CD4-positive, alpha-beta T cell treated with Interleukin-2 at 100 ng/mL for 4 hours (primary cell): ENCODE measurements at places on chromosomes 7 and 10.

DNA sequence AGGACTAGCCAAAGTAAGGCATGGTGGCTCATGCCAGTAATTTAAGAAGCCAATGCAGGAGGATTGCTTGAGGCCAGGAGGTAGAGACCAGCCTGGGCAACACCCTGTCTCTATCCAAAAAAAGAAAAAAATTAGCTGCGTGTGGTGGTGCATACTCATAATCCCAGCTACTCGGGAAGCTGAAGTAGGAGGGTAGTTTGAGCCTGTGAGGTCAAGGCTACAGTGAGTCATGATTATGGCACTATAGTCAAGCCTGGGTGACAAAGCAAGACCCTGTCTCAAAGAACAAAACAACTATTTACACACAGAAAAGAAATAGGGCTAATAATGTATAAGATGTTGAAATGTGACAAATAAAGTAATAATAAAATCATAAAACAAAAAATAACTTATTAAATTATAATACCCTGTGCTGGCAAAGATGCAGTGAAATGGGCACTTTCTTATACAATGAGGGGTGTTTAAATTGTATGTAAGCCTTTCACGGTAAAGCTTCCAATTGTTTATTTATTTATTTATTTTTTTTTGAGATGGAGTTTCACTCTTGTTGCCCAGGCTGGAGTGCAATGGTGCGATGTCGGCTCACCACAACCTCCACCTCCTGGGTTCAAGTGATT, 175.2 kb downstream of the TPST1 start:
- DNase-seq: no peak

- no peak for DNase-seq
These were observed 370.3 kb upstream of the NFE2L3 start for GRCh38 chr7:25781704-25782103.

- DNase-seq: no peak
These were observed 9.1 kb downstream of the LAMB1 start for GRCh38 chr7:107993891-107994291.

GRCh38 chr10:70032667-70033289, 19.9 kb upstream of the MACROH2A2 start:
- no peak for DNase-seq

GRCh38 chr7:107384025-107384424, 85.8 kb upstream of the GPR22 start:
- no peak for DNase-seq

DNA sequence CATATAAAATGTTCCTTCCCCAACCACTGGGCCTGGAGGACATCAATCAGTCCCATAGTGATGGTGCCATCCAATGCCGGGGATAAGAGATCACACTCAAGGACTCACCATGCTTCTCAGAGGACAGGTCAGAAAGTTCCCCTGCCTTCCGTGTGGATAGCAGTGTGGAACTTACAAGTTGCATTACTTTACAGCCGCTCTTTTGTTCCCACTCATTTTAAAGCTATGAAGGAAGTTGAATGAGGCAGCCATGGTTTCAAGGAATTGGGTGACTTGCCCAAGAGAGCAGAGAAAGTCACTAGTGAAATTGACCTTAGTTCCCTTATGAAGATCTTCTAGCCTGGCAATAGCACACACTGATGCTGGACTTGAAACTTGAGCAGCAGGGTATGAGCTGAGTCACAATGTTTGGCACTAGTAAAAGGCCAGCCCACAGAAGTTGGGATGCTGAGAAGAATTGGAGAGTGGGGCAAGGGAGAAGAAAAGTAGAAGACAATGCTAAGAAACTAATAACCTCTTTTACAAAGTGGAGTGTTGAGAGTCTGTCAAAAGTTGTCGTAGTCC, 78.7 kb downstream of the CXCL12 start:
- DNase-seq: no peak

GRCh38 chr7:43585562-43585961, 2.7 kb downstream of the STK17A start:
- peak; percentile 37 for DNase-seq

GRCh38 chr10:60870803-60871202, 73.2 kb downstream of the RHOBTB1 start:
- no peak for DNase-seq

GRCh38 chr7:134660242-134660785, 13.7 kb downstream of the BPGM start:
- DNase-seq: no peak

- DNase-seq: no peak
These were observed 7.7 kb upstream of the ZNF783 start for GRCh38 chr7:149254181-149254858.

GRCh38 chr10:77374189-77374656, 263.4 kb downstream of the KCNMA1 start:
- DNase-seq: no peak

DNA sequence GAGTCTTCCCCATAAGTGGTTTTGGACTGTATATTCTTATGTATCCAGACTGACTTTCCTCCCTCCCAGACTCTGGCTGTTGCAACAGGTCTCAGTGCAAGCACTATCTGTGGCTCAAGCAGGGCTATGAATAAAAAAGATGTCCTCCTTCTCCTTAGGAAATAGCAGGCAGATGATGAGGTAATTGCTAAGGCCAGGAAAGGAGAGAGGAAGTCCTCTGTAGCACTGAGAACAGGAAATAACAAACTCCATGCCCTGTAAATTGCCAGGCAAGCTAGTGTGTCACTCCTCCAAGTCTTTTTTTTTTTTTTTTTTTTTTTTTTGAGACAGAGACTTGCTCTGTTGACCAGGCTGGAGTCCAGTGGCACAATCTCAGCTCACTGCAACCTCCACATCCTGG, 900.1 kb downstream of the TYW1 start:
- DNase-seq: no peak

DNA sequence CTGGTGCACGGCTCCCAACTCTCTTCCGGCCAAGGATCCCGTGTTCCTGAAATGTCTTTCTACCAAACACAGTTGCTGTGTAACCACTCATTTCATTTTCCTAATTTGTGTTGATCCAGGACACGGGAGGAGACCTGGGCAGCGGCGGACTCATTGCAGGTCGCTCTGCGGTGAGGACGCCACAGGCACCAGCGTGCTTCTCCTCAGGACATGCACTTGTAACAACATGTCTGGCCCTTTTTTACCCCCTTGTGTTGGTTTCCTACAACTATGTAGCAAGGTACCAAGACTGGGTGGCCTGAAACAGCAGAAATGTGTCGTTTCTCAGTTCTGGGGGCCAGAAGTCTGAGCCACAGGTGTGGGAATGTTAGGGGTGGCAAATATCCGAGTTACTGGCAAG, 18.2 kb downstream of the CALML5 start:
- no peak for DNase-seq

- DNase-seq: no peak
These were observed 14.2 kb downstream of the UCMA start for GRCh38 chr10:13219685-13220670.

- DNase-seq: no peak
These were observed 61.4 kb downstream of the BBS9 start for GRCh38 chr7:33190688-33191304.

- DNase-seq: no peak
These were observed 2.3 kb downstream of the PAX2 start for GRCh38 chr10:100747456-100748230.

DNA sequence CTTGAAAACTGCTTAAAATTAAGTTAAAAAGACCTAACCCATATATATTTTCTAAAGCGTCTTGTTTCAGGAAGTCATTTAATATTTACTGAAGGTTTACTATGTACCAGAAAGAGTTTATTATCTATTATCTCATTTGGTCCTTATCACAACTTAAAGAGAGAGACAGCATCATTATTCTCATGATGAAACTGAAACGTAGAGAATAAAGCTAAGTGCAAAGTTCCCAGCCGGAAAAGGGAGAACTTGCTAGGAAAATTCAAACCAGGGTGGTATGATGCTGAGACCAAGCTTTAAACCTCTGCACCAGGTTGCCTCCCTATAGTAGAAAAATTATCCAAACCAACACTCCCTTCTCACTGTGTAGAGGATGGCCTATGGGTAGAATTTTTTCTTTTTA, 207.7 kb upstream of the BMPER start:
- no peak for DNase-seq

DNA sequence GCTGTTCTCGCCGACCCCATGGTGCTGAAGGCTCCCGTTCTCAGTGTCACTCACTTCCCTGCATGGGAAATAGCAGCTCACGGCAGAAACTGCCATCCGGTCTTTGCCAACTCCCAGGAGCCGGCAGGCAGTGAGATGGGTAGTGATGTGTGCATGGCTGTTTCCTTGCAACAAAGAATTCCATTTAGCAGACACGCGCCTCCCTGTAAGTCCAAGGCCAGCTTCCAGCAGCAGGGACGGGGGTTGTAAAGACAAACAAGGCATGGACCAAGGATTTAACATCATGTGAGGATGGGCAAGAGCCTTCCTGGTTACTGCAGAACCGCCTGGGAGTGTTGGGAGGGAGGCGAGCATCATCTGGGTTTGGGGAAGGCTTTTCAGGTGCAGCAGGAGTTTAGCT, 273.1 kb downstream of the GLRX3 start:
- no peak for DNase-seq

DNA sequence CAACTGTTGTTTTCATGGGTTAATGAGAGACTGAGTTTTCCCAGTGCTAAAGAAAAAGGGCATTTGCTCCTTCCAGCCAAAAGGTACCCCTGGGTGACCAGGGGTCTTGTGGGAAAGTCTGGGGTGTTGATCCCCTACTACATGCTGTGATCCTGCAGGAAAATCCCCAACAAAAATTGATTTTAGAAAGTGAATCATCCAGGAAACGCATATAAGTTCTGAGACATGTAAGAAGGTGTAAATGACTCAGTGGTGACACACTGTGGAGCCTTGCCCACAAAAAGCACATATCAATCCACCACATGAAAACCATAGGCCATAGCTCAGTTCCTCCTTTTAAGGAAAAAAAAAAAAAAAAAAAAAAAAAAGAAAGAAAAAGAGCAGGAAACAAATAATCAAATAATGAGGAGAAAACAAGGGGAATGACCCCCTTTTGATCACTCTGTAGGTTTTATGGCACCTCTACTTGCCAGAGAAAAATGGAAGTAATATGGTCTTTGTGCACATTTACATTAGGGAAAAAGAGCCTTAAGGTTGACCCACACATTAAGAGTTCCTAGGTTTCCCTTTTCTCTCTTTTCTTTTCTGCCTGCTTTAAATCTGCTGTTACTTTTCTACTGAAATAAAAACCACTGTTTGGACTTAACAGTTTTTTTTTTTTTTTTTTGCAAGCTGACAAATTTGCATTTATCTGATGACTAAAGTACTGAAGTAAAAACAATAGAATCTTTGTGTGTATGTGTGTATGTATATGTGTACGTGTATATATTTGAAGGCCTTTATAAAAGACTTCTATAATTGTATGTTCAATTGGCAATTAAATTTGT, 386.0 kb downstream of the KIF20B start:
- DNase-seq: no peak

DNA sequence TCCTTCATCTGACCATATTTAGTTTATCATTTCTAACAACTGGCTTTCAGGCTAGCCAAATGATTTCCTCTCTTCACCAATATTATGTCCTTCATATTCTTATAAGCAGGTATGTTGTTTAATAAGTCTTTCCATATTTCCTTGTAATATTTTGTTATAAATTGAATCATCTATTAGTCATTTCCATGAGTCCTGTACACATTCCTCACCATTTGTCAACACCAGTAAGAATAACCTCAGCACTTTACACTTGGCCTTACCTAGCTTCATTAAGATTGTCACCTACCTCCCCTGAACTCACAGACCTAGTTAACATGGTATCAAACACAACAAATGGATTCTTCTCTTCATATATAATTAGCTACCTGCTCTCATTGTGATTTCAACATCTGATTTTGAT, 282.3 kb downstream of the SEMA3D start:
- DNase-seq: no peak

DNA sequence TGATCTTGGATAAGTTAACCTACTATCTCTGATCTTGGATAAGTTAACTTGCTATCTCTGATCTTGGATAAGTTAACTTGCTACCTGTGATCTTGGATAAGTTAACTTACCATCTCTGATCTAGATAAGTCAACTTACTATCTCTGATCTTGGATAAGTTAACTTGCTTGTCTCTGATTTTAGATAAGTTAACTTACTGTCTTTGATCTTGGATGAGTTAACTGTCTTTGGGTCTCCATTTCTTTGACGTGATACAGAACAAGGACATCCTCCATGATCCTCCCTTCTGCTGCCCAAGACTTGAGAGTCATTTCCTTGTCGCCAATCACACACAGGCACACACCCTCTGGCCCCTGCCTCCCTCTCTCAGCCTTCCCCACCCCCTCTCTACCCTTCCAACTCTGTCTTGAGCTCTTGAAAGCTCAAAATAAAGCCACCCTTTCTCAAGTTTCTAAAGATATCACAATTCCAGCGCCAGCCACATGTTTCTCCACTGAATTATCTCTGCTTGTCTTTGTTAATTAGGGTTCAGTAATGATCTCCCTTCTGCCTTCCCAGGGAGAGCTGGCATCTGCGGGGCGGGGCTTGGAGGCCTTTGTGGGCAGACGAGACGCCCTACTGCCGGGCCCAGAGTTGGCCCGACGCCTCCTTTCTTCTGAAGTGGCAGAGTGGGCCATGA, 85.1 kb upstream of the GTF2I start:
- no peak for DNase-seq

DNA sequence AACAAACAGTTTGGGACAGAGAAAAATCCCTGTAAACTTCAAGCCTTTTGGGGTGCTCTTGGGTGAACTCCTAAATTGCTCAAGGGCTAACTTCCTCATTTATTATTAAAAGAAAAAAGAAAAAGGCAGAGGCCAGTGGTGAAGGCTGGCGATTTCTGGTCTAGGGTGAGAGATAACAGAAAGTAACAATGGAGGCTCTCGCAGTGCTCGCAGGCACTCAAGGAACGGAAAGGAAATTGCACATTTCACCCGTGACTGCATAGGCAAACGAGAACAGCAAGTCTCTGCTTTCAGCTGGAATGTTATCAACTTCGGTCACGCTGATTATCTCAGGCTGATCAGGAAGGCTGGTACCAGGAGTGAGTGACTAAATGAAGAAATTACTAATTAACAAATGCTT, 70.7 kb downstream of the PRKAG2 start:
- peak; percentile 2 for DNase-seq

- no peak for DNase-seq
These were observed 13.7 kb downstream of the IL2RA start for GRCh38 chr10:6048281-6049030.

DNA sequence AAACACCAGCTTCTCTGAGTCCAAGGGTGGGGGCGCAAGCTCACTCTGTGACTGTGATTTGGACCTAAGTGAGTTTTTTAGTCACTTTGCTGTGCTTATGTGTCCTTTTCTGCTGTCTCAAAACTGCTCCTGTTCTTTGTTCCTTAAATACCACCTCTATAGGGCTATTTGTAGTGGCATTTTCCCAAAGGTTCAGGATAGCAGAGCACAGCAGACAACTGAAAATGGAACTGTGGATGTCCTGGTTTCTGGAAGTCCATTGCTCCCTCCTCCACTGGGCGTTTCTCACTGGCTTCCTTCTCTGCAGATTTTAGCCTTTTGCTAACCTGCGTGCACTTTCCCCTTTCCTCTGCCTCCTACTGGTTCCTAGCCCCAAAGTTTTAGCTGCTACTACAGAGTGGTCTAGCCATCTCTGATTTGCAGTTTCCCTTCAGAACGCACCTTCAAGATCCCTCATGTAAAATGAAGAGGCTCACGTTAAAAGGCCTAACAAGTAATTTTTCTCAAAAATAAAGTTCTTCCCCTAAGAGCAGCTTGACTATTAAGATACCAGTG, 25.6 kb downstream of the BLVRA start:
- no peak for DNase-seq

GRCh38 chr7:41755096-41755495, 52.2 kb upstream of the INHBA start:
- DNase-seq: no peak

- no peak for DNase-seq
These were observed 20.8 kb downstream of the BRAF start for GRCh38 chr7:140903741-140904480.

- DNase-seq: no peak
These were observed 573 bp upstream of the IDI1 start for GRCh38 chr10:1049425-1049958.
